Panc1 (cell line): ENCODE measurements at places on chromosomes 11 and 22. TPM values are rescaled to one million over a fixed set of nuclear protein-coding genes. Genes with fewer than 3 reads are reported as not detected.

DNA sequence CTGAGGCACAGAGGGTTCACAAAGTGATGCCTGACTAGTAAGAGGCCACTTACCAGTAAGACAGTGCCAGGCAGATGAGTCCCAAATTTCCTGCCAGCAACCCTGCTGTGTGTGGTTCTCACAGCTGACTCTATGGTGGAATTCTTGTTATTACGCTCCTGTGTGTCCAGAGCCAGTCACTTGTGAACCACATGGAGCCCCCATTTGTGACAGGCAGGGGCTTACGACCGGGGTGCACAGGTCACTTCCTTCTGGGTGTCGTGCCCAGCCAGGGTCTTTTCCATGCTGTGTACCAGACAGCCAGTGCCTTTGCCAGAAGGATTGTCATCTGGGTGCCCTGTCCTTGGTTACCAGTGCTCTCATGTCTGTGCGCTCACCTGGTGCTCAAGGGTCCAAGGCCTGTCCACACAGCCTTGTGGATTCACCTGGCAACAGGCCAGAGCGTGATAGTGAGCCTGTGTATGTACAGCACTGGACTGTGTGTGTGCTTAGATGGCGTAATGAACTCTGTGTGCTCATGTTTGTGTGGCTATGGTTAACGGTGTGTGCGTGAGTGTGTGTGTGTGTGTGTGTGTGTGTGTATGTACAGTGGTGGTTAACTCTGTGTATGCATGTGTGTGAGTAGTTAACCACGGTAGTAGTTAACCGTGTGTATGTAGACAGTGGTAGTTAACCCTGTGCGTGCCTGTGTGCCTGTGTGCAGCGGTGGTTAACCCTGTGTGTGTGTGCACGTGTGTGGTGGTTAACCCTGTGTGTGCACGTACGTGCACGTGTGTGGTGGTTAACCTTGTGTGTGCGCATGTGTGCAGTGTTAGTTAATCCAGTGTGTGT is 18.6 kb downstream of the GRAMD4 start:
- no peak for DNase-seq

- DNase-seq = no peak
These were observed at the start of gene CD6 for GRCh38 chr11:60971520-60971919. Gene CD6 (plus strand): TSS chr11:60971680. CDS start chr11:60971866, 186 bp downstream.

- DNase-seq = no peak
These were observed 73.5 kb downstream of the ZBTB16 start for GRCh38 chr11:114132944-114133394.

- no peak for DNase-seq
These were observed 9.3 kb upstream of the ANKRD13D start for GRCh38 chr11:67279589-67280340.

GRCh38 chr11:103322821-103323220 is 213.6 kb downstream of the DYNC2H1 start:
- DNase-seq = no peak

GRCh38 chr11:73977856-73978519 is 4.7 kb downstream of the UCP2 start:
- DNase-seq = no peak

The OVOL1 gene
- total RNA-seq = 0.23 TPM

The GGT5 gene
- total RNA-seq = 3.6 TPM

The FAM76B gene
- total RNA-seq = 31.2 TPM

The GTF2H1 gene
- total RNA-seq = 60.6 TPM
